ENCODE measurements at places on chromosomes 11 and 22.

GRCh38 chr11:99268886-99269285 lies 248.1 kb downstream of the CNTN5 start:
- H3K36me3 ChIP-seq: no peaks in the 10 kb centered on the region
- H3K27me3 ChIP-seq: no peaks in the 10 kb centered on the region
- no peak overlapping the region for H3K4me3 ChIP-seq
- H3K4me1 ChIP-seq: no peaks in the 10 kb centered on the region

DNA sequence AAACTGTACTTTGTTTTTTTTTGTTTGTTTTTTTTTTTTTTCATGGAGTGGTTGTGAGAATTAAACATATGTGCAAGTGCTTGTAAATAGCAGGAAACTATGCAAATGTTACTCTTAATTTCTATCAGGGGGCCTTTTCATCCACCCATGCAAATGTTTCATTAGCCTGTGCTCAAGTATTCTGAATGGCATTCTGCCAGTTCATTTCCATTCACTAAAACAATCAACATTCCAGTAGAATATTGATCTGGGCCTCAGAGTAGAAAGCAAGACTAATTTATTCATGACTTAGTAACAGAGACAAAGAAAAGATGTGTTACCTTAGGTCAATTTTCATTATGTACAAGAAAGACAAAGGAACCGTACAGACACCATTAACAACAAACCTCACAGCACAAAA lies 971.4 kb downstream of the DLG2 start:
- H3K4me1 ChIP-seq: no peaks in the 10 kb centered on the region
- H3K27me3 ChIP-seq: no peaks in the 10 kb centered on the region
- no peak overlapping the region for H3K4me3 ChIP-seq

DNA sequence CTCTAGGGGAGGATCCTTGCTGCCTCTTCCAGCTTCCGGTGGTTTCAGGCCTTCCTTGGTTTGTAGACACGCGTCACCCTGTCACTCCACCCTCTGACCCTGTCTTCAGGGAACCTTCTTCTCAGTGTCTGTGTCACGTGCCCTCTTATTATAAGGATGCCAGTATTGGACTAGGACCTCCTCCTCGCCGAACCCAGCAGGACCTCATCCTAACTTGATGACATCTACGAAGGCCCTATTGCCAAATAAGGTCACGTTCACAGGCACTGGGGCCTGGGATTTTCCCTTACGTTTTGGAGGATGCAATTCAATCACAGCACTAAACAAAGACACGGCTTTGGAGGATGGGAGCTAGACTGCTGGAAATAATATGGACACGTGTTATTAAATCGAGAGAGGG lies 408.7 kb downstream of the BRD1 start:
- H3K27ac ChIP-seq: no peak overlapping the region
- H3K4me3 ChIP-seq: no peak overlapping the region
- no peaks in the 10 kb centered on the region for H3K36me3 ChIP-seq
- H3K27me3 ChIP-seq: peaks cover 32% of the 10 kb centered on the region

GRCh38 chr11:28483072-28483867 lies 375.1 kb downstream of the METTL15 start:
- no peak overlapping the region for H3K27ac ChIP-seq
- no peaks in the 10 kb centered on the region for H3K27me3 ChIP-seq
- H3K36me3 ChIP-seq: no peaks in the 10 kb centered on the region
- no peaks in the 10 kb centered on the region for H3K4me1 ChIP-seq

DNA sequence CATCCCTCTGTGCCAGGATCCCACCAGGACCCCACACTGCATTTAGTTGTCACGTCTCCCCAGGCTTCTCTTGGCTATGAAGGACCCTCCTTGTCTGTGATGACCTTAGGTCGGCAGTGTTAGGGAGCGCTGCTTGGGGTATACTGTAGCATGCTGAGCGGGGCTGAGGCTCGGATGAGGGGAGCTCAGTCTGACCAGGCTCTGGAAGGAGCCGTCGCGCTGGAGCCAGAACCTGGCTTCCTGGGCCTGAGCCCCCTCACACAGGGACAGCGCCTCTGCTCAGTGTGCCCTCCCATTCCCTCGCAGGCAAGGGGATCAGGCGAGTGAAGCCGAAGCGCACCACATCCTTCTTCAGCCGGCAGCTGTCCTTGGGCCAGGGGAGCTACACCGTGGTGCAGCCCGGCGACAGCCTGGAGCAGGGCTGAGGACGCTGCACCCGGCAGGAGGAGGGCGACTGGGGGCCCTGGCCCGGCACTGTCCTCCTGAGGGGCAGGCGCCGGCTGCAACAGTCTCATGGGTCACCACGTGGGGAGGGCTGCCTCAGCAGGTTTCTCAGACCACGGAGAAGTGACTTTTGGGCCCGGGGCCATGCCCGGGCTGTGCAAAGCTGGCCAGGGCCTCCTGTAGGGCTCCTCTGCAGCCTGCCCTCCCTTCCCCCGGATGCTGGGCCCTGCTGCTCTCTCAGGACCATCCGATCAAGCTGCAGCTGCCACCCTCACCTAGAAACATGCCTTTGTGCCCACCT lies 11.5 kb upstream of the NEAT1 start:
- peaks cover 69% of the 10 kb centered on the region for H3K36me3 ChIP-seq
- peaks cover 33% of the 10 kb centered on the region for H3K4me1 ChIP-seq
- H3K27ac ChIP-seq: no peak overlapping the region
- peak; percentile 12 for DNase-seq
- H3K4me3 ChIP-seq: no peak overlapping the region

DNA sequence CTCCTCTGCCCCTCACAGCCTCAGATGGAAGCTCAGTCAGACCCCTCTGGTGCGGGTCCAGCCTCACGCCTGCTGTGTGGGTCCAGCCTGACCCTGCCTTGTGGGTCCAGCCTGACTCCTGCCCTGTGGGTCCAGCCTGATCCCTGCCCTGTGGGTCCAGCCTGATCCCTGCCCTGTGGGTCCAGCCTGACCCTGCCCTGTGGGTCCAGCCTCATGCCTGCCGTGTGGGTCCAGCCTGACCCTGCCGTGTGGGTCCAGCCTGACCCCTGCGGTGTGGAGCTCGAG lies 445.3 kb downstream of the BRD1 start:
- H3K27ac ChIP-seq: no peak overlapping the region
- peaks cover 59% of the 10 kb centered on the region for H3K27me3 ChIP-seq
- H3K36me3 ChIP-seq: no peaks in the 10 kb centered on the region
- no peak overlapping the region for H3K4me3 ChIP-seq

DNA sequence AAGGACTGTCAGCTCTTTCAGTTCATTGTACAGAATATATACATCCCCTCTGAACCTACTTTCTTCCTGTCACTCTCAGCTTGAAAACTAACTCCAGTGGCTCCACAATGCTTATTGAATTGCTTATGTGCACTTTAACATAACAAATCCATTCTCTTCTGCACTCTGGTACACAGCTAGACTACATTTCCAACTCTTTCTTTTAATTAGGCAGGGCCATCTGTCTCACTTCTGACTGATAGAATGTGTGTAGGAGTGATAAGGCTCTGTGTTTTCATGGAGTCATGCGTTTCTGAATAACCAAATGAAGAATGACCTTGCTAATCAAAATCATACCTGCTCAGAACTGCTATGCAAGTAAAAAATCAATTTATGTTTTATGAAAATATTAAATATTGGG lies 278.5 kb upstream of the CCDC179 start:
- H3K36me3 ChIP-seq: no peaks in the 10 kb centered on the region
- H3K4me3 ChIP-seq: no peak overlapping the region
- no peaks in the 10 kb centered on the region for H3K27me3 ChIP-seq
- H3K4me1 ChIP-seq: no peaks in the 10 kb centered on the region

- peaks cover 3% of the 10 kb centered on the region for H3K36me3 ChIP-seq
- H3K4me3 ChIP-seq: no peak overlapping the region
- H3K27ac ChIP-seq: no peak overlapping the region
- DNase-seq: no peak
- H3K4me1 ChIP-seq: no peaks in the 10 kb centered on the region
Measured at GRCh38 chr11:75087319-75088305, 9.1 kb downstream of the OR2AT4 start.

DNA sequence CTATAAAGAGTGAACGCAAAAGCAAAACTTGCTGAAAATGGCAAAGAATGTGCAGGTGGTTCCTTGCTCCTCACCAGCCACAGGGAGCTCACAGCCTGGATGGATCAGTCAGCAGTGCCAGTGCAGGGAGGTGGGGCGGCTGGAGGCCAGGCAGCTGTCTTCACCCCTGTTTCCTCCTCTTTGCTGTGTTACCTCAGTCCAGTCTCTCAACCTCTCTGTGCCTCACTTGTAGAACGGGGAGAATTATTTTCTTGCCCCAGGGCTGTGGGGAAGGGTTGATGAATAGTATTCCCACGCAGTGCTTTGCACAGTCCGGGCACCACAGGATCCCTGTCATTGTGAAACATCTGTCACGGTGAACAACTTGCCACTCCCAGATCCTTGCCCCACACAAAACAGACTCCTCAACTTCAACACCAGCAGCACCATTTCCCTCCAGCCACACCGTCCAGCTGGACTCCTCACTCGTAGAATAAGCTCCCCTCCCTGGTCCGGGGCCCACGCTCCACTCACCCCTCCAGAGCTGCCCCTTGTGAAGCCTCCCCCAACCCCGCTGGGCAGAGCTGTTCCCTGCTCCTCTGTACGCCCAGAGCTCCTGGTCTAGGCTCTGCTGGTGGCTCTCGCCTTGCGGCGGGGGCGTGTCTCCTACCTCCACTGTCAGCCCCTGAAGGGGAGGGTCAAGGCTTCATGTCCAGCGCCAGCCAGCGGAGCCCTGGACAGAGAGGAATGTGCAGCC lies 27.7 kb downstream of the MPPED1 start:
- H3K4me1 ChIP-seq: no peaks in the 10 kb centered on the region
- no peak overlapping the region for H3K27ac ChIP-seq
- no peak overlapping the region for H3K4me3 ChIP-seq
- no peak for DNase-seq
- H3K36me3 ChIP-seq: no peaks in the 10 kb centered on the region
- H3K27me3 ChIP-seq: peaks cover 84% of the 10 kb centered on the region

DNA sequence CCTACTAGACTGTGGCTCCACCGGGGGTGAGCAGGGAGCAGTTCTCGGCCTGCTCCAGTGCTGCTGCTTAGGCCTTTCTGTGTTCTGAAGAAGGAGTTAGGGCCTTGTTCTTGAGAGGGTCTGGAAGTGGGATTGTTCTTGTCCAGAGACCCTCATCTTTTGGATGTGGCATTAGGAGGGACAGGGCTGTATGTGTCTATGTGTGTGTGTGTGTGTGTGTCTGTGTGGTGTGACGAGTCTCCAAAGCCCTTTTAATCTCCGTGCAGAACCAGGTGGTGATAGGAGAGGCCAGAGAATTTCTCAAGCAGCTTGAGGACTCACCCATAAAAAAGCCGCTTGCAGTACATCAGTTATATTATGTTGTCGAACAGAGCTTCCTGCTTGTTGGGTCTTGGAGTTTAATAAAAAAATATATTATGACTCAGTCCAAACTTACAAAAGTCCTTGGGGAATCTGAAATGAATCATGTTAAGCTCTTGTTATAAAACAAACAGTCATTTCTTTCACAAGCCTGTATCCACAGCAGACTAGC lies 196.5 kb downstream of the TENM4 start:
- H3K27ac ChIP-seq: peak overlapping the region; percentile 71
- no peak for DNase-seq
- H3K4me1 ChIP-seq: peaks cover 12% of the 10 kb centered on the region
- H3K36me3 ChIP-seq: no peaks in the 10 kb centered on the region
- H3K27me3 ChIP-seq: peaks cover 13% of the 10 kb centered on the region
